Activated CD4-positive, CD25-positive, alpha-beta regulatory T cell (primary cell): ENCODE measurements at places on chromosomes 6 and 20.

- no peak for DNase-seq
Observed at GRCh38 chr20:22207280-22207679, 377.1 kb downstream of the FOXA2 start.

- no peak for DNase-seq
Observed at GRCh38 chr6:142478117-142478516, 176.3 kb downstream of the ADGRG6 start.

DNA sequence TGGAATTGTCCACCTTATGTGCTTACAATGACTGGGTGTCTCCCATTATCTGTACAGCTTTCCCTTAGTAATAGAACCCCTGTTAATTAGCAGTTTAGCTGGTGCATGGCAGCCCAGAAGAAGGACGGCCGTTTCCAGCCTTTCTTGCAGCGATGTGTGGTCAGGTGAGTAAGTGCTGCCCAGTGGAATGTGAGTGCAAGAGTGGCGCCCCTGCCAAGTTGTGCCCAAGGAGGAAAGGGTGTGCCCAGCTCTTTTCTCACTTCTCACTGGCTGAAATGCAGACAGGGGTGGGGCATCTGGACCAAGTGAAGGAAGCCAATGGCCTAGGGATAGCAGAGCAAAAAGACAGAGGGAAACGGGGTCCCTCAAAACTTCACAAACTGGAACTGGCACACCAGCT lies 296.8 kb downstream of the PREX1 start:
- DNase-seq, result no peak

DNA sequence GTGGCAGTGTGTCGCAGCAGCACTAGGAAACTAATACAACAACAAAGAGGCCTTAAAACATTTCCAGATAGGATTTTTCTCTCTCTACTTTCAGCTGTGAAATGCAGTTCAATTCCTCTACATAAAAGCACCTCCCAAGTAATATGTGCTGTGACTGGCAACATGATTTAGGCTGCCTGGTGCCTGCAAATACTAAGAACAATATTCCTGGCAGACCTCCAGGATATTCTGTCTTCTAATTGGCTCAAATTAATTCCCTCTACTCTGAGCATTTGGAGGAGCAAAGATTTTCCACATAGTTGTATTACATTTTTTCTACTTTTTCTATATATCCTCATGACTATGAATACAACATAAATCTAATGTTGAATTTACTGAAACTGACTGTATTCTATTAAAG lies 33.2 kb downstream of the SCGN start:
- no peak for DNase-seq

GRCh38 chr6:49564552-49564951 lies 14.1 kb downstream of the C6orf141 start:
- no peak for DNase-seq

DNA sequence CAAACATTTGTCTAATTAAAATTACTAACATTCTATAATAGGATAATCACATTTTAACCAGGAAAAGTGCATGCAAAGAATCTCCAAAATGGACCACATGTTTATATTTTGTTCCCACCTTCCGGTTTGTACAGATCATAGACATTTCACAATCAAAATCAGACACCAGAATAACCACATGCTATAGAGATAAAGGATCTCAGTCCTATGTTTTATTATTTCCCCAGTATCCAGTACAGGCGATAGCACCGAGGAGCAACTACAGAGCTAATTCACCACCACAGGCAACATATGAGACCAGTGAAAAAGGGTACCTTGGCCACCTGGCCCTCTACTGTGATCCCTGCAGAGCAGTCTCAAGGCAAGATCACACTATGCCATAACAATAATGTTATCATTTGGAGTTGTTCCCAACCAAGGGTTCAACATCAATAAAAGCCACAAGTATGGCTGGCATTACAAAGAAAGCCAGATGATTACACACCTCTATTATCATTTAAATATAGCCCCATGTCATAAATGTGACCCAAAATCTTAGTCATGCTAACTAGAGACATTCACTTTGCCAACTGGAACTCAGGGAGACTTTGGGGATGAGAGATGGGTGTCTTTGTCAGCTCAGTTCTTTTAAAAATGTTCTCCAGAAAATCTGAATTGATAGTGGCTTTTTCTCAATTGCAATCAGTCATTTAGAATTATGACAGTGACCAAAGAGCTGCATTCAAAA lies 46.7 kb downstream of the RALGAPA2 start:
- DNase-seq, result no peak

DNA sequence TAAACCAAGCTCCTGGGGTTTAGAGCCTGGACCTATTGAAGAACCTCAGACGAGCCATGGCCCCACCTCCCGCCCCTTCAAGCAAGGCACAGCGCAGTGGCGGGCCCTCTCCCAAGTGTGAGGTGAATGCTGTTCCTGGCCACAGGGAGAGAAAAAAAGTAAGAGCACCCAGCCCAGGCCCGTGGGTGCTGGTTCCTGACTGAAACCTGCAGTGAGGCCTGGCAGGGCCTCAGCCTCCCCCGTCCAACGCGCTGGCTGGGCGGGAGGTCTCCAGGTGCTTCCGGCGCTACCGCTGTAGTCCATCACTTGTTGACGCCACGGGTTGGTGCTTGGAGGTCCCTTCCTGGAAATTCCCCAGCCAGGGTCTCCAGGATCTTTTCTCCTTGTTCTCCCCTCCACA lies 5.5 kb upstream of the FAM83C start:
- DNase-seq, result no peak
